PC-3 (cell line): ENCODE measurements at places on chromosomes 1 and 21. TPM values are rescaled to one million over a fixed set of nuclear protein-coding genes. Genes with fewer than 3 reads are reported as not detected.

The PRDX1 gene
- 749 and 967 TPM in 2 replicates for total RNA-seq

The PLXNA2 gene
- 15.8 and 16.2 TPM in 2 replicates for total RNA-seq

The TCHH gene
- not detected in 2 replicates for total RNA-seq

The LZIC gene
- 27.2 and 32.5 TPM in 2 replicates for total RNA-seq

DNA sequence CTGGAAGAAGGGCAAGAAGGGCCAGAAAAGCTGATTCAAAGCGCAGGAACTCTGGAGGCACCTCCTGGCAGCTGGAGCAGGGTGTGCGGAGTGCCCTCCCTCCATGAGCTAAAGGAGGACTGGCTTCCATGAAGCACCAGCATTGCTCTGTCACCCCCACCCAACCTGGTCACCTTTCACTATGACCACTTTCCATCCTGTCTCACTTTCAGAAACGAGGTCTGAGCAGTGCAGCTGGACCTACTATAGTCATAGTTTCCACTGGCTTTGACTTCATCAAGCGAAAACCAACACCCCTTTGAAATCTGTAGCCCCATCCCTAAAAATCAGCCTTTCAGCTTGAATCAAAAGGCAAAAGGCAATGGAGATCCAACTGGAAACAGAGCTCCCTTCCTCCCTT lies 84.8 kb upstream of the CACNA1E start:
- H3K4me3 ChIP-seq: no peak overlapping the region
- H3K4me1 ChIP-seq: no peaks in the 10 kb centered on the region
- DNase-seq: no peak
- peaks cover 17% of the 10 kb centered on the region; the same call in 1 of the 2 replicates for H3K27me3 ChIP-seq
- H3K36me3 ChIP-seq: no peaks in the 10 kb centered on the region
- no peak overlapping the region for H3K27ac ChIP-seq

- peaks cover 5% of the 10 kb centered on the region for H3K4me1 ChIP-seq
- no peak for DNase-seq
- no peaks in the 10 kb centered on the region for H3K27me3 ChIP-seq
Measured at GRCh38 chr1:207398986-207399385, 55.1 kb upstream of the CR2 start.

GRCh38 chr21:37458669-37459276 lies 92.2 kb downstream of the DYRK1A start:
- DNase-seq: peak; percentile 25
- H3K27me3 ChIP-seq: no peaks in the 10 kb centered on the region
- peaks cover 27% of the 10 kb centered on the region for H3K4me1 ChIP-seq
- no peak overlapping the region for H3K27ac ChIP-seq
- H3K36me3 ChIP-seq: no peaks in the 10 kb centered on the region

GRCh38 chr1:248239478-248239877 lies 8.3 kb downstream of the OR2M4 start:
- H3K4me3 ChIP-seq: no peak overlapping the region
- H3K27ac ChIP-seq: no peak overlapping the region
- no peak for DNase-seq
- H3K36me3 ChIP-seq: no peaks in the 10 kb centered on the region
- H3K27me3 ChIP-seq: no peaks in the 10 kb centered on the region
- no peaks in the 10 kb centered on the region for H3K4me1 ChIP-seq

DNA sequence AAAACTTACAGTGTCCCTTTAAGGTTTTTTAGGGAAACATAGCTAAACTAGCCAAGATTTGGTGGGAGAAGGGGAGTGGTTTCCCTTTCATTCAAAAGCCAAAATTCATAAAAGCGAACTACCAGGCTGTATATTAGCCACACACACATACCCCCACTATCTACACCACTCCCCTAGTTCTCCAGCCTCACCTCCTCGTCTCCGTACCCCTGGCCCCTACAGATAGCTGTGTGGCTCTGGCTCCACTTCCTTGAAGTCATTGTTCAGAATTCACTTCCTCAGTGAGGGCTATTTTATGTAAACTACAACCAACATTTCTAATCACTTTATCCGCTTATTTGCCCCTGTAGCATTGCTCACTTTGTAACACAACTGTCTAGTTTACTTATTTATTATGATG lies 5.3 kb upstream of the DPH5 start:
- H3K27ac ChIP-seq: no peak overlapping the region
- H3K36me3 ChIP-seq: no peaks in the 10 kb centered on the region
- no peak for DNase-seq
- no peak overlapping the region for H3K4me3 ChIP-seq
- H3K4me1 ChIP-seq: peaks cover 9% of the 10 kb centered on the region
- H3K27me3 ChIP-seq: no peaks in the 10 kb centered on the region

DNA sequence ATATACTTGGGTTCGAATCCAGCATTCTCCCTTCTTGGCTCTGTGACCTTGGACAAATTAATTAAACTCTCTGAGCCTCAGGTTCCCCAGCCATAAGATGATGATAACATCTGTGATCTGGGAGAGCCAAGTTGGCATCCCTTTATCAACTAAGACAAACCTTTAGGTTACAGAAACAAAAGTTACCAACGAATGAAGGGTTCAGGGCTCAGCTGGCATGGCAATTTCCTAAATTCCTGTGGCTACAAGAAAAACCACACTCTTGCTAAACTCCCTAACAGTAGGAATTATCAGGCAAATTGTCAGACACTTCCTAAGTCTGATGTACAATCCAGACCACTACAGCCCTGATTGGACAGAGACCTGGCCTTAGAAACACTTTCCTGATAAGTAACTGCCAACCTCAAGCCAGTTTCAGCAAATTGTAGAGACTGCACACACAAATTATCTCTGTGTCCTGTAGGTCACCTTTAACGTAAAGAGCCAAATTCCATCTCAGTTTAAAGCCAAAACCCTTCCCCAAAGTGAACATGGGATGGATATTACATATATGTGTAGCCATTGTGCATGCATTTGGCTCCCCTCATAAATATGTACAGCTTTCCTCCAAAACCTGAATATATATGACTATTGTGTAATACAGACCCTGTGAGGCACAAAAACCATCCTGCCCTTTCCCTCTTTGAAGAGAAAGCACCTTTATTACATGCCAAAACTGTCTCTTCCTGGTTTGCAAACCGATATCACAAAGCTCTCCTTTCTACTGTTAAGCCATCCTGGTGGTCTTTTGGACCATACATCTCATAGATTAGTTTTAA lies 39.5 kb upstream of the EDARADD start:
- H3K27ac ChIP-seq: no peak overlapping the region
- H3K36me3 ChIP-seq: no peaks in the 10 kb centered on the region
- no peak overlapping the region for H3K4me3 ChIP-seq
- no peaks in the 10 kb centered on the region for H3K27me3 ChIP-seq
- no peak for DNase-seq
- no peaks in the 10 kb centered on the region for H3K4me1 ChIP-seq

- H3K36me3 ChIP-seq: no peaks in the 10 kb centered on the region
- H3K27me3 ChIP-seq: no peaks in the 10 kb centered on the region
- DNase-seq: peak; percentile 29
- peaks cover 19% of the 10 kb centered on the region for H3K4me1 ChIP-seq
- H3K4me3 ChIP-seq: peak overlapping the region; percentile 93
- H3K27ac ChIP-seq: peak overlapping the region; percentile 84
Measured at GRCh38 chr1:50968821-50969610, 1.0 kb upstream of the CDKN2C start.

GRCh38 chr21:28396421-28396820 lies 596.3 kb downstream of the LTN1 start:
- H3K27me3 ChIP-seq: no peaks in the 10 kb centered on the region
- H3K4me3 ChIP-seq: no peak overlapping the region
- no peak overlapping the region for H3K27ac ChIP-seq
- no peaks in the 10 kb centered on the region; the same call in 1 of the 2 replicates for H3K36me3 ChIP-seq
- DNase-seq: no peak

GRCh38 chr1:110266834-110267233 lies 56.7 kb downstream of the KCNC4 start:
- no peak overlapping the region for H3K27ac ChIP-seq
- H3K4me1 ChIP-seq: no peaks in the 10 kb centered on the region

GRCh38 chr1:173392895-173393658 lies 84.1 kb upstream of the PRDX6 start:
- no peak overlapping the region for H3K4me3 ChIP-seq
- H3K36me3 ChIP-seq: no peaks in the 10 kb centered on the region
- no peaks in the 10 kb centered on the region for H3K27me3 ChIP-seq
- DNase-seq: peak; percentile 97
- H3K27ac ChIP-seq: no peak overlapping the region

GRCh38 chr1:204400882-204401510 lies 10.6 kb downstream of the PPP1R15B start:
- no peaks in the 10 kb centered on the region for H3K27me3 ChIP-seq
- no peak for DNase-seq
- H3K4me1 ChIP-seq: peaks cover 19% of the 10 kb centered on the region
- no peak overlapping the region for H3K27ac ChIP-seq
- H3K4me3 ChIP-seq: no peak overlapping the region
- peaks cover 58% of the 10 kb centered on the region for H3K36me3 ChIP-seq

- no peaks in the 10 kb centered on the region for H3K27me3 ChIP-seq
- DNase-seq: no peak
- H3K4me3 ChIP-seq: no peak overlapping the region
- no peaks in the 10 kb centered on the region for H3K36me3 ChIP-seq
Measured at GRCh38 chr1:28161751-28162150, 14.7 kb downstream of the PTAFR start.

GRCh38 chr1:242546441-242546840 lies 21.9 kb upstream of the PLD5 start:
- no peak overlapping the region for H3K27ac ChIP-seq
- H3K36me3 ChIP-seq: no peaks in the 10 kb centered on the region
- DNase-seq: no peak
- peaks cover 7% of the 10 kb centered on the region; the same call in 1 of the 2 replicates for H3K27me3 ChIP-seq
- no peak overlapping the region for H3K4me3 ChIP-seq
- no peaks in the 10 kb centered on the region for H3K4me1 ChIP-seq

- no peaks in the 10 kb centered on the region for H3K36me3 ChIP-seq
- no peak overlapping the region for H3K4me3 ChIP-seq
- no peak overlapping the region for H3K27ac ChIP-seq
- no peak for DNase-seq
- no peaks in the 10 kb centered on the region for H3K4me1 ChIP-seq
- H3K27me3 ChIP-seq: no peaks in the 10 kb centered on the region
Measured at GRCh38 chr1:31739346-31739745, 24.8 kb downstream of the ADGRB2 start.

DNA sequence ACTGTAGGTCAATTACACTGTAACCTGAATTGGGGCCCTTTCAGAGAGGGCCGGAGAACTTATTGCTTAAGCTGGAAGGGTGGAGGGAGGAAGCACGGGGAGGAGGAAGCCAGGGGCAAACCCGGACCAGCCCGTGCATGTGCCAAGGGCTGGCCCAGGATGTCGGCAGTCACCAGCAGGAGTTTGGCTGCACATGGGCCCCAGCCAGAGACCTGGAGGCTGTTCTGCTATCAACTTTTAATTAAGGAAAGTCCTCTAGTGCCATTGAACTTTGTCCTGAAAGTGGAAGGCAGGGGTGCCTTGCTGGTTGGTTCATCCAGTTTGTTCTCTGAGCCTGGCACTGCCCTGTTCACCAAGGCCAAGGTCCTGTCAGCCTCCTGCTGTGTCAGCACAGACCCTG lies 200.8 kb upstream of the VAMP3 start:
- no peak overlapping the region for H3K4me3 ChIP-seq
- no peak overlapping the region for H3K27ac ChIP-seq
- no peaks in the 10 kb centered on the region for H3K36me3 ChIP-seq
- DNase-seq: no peak

GRCh38 chr1:80349218-80349617 lies 1342.7 kb upstream of the ADGRL4 start:
- no peak overlapping the region for H3K4me3 ChIP-seq
- DNase-seq: no peak

DNA sequence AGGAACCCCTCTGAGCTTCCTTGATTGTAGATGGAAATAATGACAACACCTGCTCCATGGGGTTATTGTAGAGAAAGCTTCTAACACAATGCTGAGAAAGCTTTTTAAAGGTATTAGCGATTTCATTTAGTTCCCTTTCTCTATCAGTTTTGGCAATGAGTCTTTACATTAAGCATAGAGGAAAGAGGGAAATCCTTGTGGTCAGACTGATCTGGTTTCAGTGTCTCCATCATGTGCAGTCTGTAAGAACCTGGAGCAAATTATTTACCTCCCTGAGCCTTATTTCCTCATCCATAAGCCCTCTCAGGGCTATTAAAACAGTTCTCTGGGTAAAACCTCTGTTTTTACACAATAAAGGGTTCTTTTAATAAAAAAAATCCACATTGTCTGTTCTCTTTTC lies 87.5 kb downstream of the FGGY start:
- H3K27ac ChIP-seq: no peak overlapping the region
- no peaks in the 10 kb centered on the region for H3K36me3 ChIP-seq
- DNase-seq: no peak
- H3K4me1 ChIP-seq: no peaks in the 10 kb centered on the region
- H3K4me3 ChIP-seq: no peak overlapping the region
- no peaks in the 10 kb centered on the region for H3K27me3 ChIP-seq

DNA sequence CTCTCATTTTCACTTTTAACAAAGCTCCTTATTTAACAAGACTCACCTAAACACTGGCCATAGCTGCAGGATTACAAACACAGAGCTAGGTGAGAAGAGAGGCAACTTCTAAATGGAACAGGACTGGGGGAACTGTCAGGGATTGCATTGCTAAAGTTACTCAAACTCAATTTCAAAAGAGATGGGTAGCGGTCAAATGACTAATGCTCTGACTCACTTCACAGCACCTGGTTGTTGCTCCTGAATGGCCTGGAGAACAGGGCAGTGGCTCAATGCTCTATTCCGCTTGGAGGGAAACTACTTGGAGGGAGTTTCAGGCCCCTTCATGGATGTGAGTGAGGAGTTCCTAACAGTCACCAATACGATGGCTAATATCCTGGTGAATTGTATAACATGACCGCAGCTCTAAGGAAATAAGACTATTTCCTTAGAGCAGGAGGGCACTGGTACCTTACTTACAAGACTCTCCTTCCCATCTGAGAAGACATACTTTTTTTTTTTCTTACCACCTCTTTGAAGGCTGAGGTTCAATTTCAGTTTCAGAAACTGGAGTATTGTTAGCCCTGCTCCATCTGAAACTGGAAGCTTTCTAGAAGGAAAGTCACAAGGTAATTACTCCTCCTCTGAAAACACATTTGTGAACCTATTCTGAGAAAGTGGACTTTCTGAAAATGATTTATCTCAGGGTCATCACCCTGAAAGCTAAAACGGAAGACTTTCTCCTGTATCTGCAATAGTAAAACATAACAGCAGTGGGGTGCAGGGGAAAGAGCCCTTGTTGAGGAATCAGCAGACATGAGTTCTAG lies 9.5 kb downstream of the DPT start:
- H3K27ac ChIP-seq: peak overlapping the region; percentile 56
- no peaks in the 10 kb centered on the region for H3K27me3 ChIP-seq
- DNase-seq: peak; percentile 96
- H3K4me3 ChIP-seq: no peak overlapping the region
- peaks cover 16% of the 10 kb centered on the region for H3K4me1 ChIP-seq
- H3K36me3 ChIP-seq: no peaks in the 10 kb centered on the region

DNA sequence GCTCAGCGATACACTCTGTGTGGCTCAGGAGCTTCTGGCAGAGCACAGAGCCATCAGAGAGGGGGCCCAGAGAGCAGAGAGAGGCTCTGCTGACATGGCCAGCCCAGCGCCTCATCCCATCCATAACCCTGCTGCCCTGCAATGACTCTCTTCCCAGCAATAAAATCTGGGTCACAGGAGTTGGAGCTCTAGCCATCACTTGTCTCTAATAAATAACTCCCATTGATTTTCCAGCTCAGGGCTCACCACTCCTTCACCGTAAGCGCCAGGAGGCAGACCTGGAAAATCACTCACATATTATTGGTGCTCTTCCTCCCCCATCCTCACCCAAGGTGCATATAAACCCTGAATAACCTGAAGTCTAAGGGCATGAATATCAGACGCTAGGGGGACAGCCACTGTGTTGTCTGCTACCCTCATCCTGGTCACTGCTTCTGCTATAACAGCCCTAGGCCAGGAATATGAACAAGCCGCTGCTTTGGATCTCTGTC lies at the start of gene APCS:
APCS (plus strand) TSS at position 366 of the 491 bp plus-strand sequence; CDS start at position 462, 96 bp downstream.
- H3K4me1 ChIP-seq: no peaks in the 10 kb centered on the region
- DNase-seq: no peak
- peaks cover 18% of the 10 kb centered on the region; the same call in 1 of the 2 replicates for H3K27me3 ChIP-seq
- no peak within 1 kb of the TSS for H3K4me3 ChIP-seq
- H3K36me3 ChIP-seq: no peaks in the 10 kb centered on the region
- no peak within 1 kb of the TSS for H3K27ac ChIP-seq
